ENCODE measurements at places on chromosomes 16 and 17. TPM values are rescaled to one million over a fixed set of nuclear protein-coding genes. Genes with fewer than 3 reads are reported as not detected.

The IGFALS gene
- total RNA-seq: not detected

The HES7 gene
- total RNA-seq: not detected

The PABPN1L gene
- not detected for total RNA-seq

- DNase-seq: no peak
Observed at GRCh38 chr17:52147431-52147830, 11.1 kb downstream of the CA10 start.

DNA sequence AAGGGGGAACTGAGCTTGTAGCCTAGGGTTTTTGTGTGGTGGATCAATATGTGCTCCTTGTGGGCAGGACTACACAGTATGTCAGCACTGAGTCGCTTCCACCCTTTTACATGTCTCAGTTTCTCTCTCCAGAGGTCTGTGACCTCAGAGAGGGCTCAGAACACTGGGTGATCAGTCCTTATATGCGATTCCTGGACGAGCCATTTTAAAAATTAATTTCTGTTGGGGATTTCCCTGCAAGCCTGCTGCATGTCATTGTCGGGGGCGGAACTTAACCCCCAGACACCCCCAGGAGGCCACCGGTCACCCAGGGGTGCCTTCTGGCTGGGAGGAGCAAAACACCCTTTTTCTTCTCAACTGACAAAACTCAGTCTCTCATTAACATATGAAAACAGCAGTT is 14.1 kb downstream of the DHRS7B start:
- no peak for DNase-seq

The PRMT7 gene
- 156 TPM for total RNA-seq

The GNGT2 gene
- total RNA-seq: not detected

- peak; percentile 62 for DNase-seq
Observed at GRCh38 chr17:82244413-82245133, 15.7 kb downstream of the SLC16A3 start.

The EPX gene
- total RNA-seq: not detected

DNA sequence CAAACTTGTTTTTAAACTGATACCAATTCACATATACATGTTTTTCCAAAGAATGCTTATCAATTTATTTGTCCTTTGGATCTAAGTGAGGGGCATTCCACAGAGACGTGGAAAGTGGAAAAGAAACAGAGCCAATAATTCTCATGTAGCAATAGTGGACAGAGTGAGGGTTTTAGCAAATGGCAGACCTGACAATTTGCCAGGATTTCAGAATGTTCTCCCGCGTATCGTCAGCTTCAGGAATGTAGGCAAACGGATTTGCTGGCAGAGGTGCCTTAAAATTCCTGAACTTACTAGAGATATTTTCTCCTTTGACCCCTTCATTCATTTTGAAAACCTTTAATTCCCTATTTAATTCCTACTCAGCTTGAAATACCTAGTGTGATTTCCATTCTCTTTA is 193.4 kb upstream of the CPHXL start:
- DNase-seq: no peak

GRCh38 chr17:2721603-2722002 is 10.0 kb upstream of the CLUH start:
- DNase-seq: no peak

The BANP gene
- 50.6 TPM for total RNA-seq

GRCh38 chr16:15983898-15984297 is 34.5 kb downstream of the ABCC1 start:
- no peak for DNase-seq
